M059J (cell line): ENCODE measurements at places on chromosomes 12 and 14.
A peak's percentile ranks its signal among the peaks of the same experiment; 100 is the strongest.

GRCh38 chr12:112986291-112986800 is 8.0 kb downstream of the OAS2 start:
- no peak for DNase-seq

DNA sequence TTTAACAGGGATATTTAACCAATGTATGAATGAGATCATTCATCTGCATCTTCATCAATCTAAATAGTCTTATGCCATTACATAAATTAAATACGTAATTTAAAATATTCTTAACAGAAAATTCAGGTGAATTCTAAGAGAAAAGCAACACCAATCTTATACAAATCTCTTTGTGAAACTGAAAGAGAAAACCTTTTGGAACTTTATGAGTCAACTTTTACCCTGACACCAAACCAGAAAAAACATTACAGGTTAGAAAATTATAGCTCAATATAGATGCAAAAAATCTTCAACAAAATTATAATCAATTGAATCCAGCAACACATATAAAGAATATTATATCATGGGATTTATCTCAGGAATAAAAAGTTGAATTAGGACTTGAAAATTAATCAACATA is 3.4 kb downstream of the GLIPR1L1 start:
- DNase-seq = no peak

- DNase-seq = no peak
These were observed 46.1 kb downstream of the DDX11 start for GRCh38 chr12:31119803-31120211.

DNA sequence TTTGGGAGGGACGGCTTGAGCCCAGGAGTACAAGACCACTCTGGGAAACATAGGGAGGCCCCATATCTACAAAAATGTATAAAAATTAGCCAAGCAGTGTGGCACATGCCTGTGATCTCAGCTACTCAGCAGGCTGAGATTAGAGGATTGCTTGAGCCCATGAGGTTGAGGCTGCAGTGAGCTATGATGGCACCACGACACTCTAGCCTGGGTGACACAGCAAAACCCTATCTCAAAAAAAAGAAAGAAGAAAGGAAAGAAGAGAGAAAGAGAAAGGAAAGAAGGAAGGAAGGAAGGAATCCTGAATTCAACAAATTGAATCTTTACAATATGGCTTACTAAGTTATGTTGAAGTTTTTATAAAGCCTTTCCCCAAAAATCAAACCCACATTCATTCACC is 2.1 kb downstream of the KIF21A start:
- no peak for DNase-seq

- peak; percentile 29 for DNase-seq
These were observed 48.4 kb downstream of the KTN1 start for GRCh38 chr14:55628426-55628825.

- DNase-seq = no peak
These were observed 232.1 kb upstream of the SEL1L start for GRCh38 chr14:81765651-81766275.

DNA sequence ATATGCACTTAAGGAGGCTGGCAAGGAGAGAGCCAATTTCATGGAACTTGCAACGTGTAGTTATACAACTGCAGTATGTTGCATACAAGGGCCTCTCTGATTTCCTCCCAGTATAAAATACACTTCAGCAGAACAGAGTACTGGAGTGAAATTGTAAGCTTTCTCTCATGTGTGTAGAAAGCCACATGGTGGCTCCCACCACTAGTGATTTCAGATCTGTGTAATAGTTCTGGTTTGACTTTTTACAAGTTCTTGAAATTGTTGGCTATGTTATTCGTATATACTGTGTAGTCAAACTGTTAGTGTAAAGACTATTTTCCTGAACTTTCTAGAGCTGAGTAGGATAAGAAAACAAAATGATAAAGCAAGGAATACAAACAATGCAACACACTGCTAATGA is 16.4 kb upstream of the LMO3 start:
- no peak for DNase-seq

- no peak for DNase-seq
These were observed 22.8 kb upstream of the IGF1 start for GRCh38 chr12:102503056-102503681.

DNA sequence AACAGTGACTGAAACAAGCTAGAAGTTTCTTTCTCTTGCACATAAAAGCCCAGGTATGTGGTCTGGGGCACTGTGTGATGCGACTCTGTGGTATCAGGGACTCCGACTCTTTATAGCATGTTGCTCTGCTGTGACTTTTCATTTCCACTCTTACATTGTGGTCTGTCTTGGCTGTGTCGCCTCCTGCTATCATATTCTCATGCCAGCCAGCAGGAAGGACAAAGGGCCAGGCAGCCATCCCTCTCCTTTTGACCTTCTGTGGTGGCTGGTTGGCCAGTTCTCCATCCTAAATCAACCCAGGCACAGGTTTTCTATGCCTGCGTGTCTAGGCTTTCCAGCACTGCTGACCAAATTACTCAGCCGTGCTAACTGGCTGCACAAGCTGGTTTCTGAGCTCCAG is 8.0 kb downstream of the ACAD10 start:
- DNase-seq = no peak

DNA sequence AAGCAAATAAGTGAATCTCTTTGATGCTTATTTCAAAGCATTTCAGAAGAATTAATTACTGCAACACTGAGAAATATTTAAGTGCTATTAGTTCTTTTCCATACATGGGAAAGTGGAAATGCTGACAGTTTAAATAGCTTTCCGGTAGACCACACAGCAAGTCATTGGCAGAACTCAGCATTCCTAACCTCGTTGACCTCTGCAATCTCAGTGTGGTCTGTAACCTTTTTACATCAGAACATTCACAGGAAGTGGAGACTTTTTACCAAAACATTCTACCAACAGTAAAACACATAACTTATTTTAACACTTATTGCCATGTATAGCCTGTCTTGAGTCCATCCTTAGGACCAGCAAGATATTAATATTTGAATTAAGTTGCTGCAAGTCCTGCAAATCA is 249.5 kb upstream of the DCN start:
- peak; percentile 82 for DNase-seq

GRCh38 chr14:25929881-25930615 is 667.8 kb downstream of the NOVA1 start:
- no peak for DNase-seq

DNA sequence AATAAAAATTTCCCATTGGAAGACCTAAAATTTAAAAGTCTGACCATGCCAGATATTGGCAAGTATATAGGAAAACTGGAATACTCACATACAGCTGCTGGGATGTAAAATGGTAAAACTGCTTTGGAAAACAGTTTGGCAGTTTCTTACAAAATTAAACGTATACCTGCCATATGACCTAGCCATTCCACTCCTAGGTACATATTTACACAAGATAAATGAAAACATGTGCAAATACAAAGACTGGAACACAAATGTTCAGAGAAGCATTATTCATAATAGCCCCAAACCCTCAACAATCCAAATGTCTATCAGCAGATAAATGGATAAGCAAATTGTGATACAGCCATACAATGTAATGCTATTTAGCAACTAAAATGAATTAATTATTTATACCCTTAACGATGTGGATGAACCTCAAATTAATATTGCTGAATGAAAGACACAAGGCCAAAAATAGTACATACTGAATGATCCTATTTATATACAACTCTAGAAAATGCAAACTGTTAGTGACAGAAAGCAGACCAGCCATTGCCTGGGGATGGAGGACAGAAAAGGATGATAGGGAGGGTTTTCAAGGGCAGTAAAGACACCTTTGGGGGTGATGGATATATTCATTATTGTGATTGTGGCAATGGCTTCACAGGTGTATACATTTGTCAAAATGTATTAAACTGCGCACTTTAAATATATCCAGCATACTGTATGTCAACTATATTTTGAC is 21.3 kb upstream of the TCP11L2 start:
- DNase-seq = no peak

- no peak for DNase-seq
These were observed 27.7 kb downstream of the CEP170B start for GRCh38 chr14:104892531-104893434.

- DNase-seq = peak; percentile 52
These were observed 17.9 kb upstream of the DCAF5 start for GRCh38 chr14:69170839-69171238.

DNA sequence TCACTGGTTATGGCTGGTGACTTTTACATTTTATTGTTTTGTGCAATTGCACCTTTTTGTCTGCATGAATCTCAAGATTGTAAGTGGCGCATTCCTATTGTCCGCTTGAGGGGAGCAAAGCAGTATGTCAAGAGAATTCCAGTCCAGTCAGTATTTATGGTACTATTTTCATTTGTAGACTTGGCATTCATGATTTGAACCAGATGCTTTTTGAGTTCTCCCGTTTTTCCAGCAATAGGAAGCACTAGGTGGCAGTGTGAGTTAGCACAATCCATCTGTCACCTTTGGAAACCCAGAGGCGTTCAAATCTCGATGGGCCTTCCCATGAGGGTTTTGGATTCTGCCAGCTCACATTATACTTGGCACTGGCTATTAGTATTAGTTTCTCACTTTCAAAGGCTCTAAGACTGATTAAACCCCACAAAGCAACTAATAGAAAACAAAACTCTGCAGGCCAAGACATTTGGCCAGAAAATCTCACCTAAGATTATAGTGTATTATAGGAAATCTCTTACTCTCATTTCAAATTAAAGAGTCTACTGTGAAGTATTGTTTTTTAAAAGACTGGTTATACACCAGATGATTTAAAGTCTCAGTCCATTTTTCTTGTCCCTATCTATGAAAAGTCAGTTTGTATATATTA is 2.2 kb downstream of the DACT1 start:
- DNase-seq = peak; percentile 87

- DNase-seq = peak; percentile 75
These were observed 323 bp downstream of the VTI1B start for GRCh38 chr14:67674139-67674479.

DNA sequence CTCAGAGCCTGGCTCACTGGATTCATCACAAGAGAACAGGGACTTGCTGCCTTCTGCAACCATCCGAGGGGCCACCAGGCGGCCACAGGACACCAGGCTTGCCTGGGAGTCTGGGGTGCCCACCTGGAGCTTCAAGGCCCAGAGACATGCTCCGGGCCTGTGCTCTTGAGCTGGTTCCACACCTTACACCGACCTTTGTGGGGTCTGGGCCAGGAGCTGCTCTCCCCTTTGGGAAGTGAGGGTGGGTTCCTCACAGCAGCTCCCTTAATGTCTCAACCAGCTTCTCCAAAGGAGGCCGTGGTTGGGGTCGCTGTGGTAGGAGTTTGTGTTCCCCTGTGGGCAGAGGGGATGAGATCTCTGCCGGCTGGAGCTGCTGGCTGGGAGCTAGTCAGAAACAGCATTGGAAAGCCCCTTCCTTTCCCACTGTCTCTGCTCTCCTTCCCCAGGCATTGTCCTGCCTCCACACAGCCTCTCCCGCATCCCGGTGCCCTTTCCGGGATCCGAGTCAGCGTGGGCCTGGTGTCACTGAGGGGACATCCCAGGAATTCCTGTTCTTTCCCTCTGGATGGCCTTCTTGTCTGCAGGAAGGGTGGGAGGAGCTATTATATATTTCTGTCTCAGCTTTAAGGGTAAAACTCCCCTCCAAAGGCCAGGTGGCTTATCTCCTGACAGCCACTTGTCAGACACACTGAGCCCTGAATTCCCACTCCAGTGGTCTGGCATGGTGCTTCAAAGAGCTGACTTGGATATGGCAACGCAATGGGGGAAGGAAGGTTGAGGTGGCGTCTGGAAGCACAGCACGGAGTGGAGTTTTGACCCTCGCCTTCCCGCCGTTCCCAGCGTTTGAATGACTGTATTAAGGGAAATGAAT is 5.1 kb upstream of the PAPLN start:
- peak; percentile 22 for DNase-seq

DNA sequence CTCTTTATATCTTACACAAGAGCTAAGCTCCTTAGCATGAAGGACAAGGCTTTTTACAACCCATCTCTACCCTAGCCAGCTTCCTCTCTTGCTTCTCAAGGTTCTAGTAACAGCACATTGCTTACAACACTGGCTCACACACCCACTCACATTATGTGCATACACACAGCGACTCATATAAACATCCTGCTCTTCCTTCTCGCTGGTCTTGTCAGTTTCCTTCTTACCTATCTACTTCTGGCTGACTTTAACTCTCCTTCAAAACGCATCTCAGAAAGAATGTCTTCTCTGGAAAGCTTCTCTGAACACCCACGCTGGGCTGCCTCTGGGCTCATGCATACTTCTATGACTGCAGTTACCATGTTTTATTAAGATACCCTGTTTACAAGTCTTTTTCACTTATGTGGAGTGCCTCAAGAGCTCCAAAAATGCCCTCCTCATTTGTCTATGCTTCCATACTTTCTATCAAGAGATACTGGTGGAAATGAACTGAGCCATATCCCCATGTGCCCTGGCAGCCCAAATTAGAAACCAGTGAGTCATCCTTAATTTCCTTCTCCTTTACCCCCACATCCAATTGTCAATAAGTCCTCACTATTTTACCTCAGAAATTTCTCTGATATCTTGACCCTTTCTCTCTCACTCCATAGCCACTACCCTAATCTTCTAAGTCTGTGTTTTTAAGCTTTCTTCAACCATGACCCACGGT is 126.9 kb upstream of the KRAS start:
- peak; percentile 47 for DNase-seq

DNA sequence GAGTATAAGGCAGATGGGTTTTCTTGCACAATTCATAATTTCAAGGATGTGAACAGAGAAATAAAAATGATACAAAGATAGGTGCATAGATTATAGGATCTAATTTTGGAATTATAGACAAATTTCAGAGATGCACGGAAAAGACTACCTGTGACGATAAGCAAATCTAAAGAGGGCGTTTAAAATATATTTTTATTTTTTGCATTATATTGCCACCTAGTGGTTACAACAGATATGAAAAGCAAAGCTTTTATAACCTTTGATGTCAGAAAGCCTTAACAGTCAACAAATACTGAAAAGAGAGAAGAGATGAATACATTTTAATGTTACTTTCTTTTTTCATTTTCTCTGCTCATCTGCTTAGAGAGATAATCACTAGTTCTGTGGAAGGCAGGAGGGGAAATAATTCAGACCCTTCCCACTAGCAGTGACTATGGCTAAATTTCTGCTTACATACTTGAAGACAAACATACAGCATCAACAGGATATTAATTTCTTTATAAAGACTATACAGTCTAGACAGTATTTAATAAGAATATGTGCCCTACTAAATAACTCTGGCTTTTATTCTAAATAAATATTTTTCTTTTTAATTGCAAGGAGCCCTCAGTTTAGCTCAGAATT is 46.3 kb downstream of the NTS start:
- peak; percentile 28 for DNase-seq

GRCh38 chr14:98608071-98609060 is 663.6 kb downstream of the BCL11B start:
- no peak for DNase-seq

GRCh38 chr14:96390965-96391292 is 999 bp upstream of the AK7 start:
- no peak for DNase-seq

- no peak for DNase-seq
These were observed 555.9 kb upstream of the TMEM132C start for GRCh38 chr12:127711108-127711507.
